ENCODE measurements at places on chromosomes 6 and 20.
A peak's percentile ranks its signal among the peaks of the same experiment; 100 is the strongest.

DNA sequence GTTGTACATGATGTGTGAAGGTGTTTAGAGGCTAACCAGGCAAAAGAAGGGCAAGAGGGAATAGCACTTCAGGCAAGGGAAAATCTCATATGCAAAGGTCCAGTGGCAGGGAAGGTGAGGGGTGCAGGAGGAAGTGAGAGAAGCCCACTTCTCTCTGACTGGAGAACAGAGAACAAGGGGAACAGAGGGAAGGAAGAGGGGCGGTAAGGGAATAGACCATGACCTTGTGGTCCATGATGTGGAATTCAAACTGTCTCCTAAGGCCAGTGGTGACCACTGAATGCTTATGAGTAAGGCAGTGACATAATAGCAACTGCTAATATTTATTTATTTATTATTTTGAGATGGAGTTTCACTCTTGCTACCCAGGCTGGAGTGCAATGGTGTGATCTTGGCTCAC, 20.6 kb upstream of the SLC9A8 start:
- no peak for DNase-seq

DNA sequence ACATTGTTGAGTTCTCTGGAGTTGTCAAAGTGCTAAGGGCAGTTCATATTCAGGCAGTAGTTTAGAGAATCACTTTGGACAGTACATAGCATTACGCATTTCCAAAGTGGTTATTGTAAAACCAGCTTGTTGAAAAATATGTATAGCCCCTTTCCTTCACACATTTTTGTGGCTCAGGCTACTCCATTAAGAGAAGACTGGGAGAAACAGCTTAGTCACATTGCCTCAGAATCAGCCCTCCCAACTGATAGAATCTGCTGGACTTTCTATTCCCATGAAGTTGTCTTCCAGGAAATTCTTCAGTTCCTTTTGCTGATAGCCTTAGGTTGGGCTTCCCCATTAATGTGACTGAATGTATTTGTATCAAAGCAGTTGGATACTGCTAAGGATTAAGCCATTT, 39.5 kb upstream of the HDGFL1 start:
- no peak for DNase-seq

DNA sequence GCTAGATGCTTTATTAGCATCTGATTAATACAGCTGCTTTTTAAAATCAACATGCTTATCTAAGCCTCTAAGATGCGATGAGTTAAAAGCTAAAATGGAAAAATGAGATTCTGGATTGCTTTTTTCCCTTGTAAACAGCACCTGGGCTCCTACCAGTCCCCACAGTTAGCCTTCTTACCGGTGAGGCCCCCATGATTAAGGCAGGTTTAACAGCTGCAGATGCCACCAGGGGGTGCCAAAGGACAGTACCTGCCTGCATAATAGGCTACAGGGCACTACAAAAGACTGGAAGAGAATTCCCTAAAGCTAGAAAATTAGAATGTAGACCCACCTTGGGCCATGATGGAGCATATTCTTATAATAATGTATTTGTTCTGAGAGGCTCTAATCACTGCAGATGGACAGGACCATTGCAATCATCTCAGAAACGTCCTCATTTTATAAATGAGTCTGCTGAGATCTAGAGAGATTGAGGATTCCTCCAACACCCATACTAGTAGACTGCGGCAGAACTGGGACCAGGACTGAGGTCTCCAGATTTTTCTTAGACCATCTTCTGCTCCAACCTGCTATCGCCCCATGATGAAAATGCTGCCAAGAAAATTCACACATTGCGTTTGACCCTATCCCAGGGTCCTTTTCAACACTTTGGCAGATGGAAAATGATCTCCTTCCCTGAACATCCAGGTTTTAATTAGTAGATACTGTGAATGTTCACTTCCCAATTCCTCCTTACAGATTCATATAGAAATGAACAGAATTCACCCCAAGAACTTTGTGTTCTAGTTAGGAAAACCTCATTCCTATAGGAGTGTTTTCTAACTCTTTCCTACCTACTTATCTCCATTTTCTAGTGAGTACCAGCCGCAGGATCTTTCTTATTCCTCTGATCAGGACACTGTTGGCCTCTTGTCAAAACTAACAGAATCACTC, 148.8 kb downstream of the RPS12 start:
- DNase-seq, result peak; percentile 11

DNA sequence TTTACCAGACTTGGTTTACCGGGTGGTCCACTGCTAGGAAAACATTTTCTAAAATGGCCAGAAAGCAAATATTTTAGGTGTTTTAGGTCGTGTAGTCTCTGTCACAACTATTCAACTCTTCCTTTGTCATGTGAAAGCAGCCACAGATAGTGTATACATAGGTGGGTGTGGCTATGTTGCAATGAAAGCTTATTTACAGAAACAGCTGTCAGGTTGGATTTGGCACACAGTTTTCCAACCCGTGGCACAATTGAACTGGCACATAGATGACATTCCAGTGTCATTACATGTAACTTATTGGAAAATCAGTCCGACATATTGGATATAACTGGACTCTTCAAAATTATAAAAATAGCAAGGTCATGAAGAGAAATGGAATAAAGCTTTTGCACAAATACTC, 68.9 kb upstream of the KCNQ5 start:
- DNase-seq, result no peak

- DNase-seq, result no peak
Measured at GRCh38 chr20:539848-540247, 3.7 kb downstream of the CSNK2A1 start.

DNA sequence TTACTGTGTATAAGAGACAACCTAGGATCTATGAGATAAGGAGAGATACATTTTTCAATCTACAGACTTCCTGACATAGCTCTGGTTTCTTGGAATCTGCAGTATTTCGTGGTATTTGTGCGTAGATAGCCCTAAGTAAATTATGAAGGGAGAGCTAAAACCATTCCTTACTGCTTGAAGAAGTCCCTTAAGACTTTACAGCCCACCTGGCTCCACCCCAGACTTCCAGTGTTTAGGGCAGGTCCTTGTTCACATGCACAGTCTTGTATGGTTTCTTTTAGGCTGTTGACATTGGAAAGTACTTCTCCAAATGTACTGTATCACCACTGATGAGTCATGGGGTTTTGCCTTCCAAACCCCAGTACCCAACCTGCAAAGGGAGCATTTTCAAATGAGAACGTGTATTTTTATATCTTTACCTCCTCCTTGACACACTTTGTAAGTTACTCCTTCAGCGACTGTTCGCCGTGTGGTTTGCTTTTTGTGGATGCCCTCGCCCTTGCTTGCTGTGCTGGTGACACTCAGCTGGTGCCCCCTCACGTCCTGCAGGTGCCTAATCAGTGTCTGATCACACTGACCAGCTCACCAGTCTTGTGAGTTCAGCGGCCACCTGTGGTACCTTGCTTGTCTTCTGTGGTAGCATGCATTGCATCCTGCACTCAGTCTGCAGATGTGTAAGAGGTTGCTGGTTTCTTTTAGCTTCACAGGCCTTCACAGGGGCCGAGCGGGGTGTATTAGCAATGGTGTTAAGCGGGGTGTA, 73.3 kb downstream of the IGF2R start:
- DNase-seq, result no peak

GRCh38 chr6:41466437-41466990, 79.7 kb upstream of the FOXP4 start:
- no peak for DNase-seq

GRCh38 chr6:161169035-161169434, 104.8 kb downstream of the AGPAT4 start:
- DNase-seq, result no peak

DNA sequence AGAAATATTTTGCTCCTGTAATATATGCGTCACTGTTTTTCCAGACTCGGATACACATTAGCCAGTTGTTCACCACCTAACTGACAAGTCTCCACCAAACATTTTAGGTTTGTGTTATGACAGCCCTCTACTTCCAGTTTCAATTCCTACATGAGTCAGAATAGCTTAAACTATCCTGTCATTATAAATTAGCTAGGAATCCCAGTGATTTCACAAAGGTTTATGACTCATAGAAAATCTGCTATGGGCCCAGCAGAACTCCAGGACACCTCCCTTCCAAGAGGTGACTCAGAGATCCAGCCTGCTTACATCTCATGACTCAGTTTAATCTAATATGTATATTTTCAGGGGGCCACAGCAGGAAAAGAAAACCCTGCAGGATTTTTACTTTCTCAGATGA, 17.4 kb upstream of the PLCB4 start:
- DNase-seq, result no peak

DNA sequence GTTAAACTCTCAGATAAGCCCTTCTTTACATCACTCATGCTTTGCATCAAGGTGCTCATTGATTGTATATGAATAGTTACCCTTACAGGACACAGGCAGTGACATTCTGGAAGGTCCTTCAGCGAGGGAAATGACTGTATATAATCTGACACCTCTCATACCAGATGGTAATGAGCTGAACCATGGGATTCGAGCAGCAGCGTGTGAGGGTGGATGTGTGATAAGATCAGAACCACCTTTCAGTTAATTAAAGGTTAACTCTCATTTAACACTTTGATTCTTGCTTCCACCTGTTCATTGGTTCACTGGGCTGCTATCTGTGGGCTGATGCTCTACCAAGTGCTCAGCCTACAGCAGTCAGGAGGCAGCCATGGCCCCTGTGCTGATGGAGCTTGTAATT, 24.2 kb downstream of the NEDD9 start:
- no peak for DNase-seq

DNA sequence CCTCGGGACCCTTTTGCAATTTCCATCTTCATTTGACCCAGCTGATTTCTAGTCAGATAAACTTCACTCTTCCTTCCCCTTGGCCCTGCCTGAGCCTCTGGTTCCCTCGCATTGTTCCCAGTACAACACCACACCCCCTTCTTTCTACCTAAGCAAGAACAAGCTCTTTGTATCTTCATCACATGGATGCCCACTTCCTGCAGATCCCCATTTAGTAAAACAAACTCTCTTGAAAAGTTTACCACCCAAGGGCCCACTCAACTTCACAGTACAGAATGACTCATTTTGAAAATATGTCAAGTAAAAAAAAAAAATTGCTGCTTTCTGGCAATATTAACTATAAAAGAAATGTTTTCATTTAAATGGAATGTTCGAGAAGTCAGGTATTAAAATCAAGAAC, 5.2 kb downstream of the FAXC start:
- DNase-seq, result no peak

GRCh38 chr6:147829835-147830234, 321.3 kb downstream of the SAMD5 start:
- no peak for DNase-seq

DNA sequence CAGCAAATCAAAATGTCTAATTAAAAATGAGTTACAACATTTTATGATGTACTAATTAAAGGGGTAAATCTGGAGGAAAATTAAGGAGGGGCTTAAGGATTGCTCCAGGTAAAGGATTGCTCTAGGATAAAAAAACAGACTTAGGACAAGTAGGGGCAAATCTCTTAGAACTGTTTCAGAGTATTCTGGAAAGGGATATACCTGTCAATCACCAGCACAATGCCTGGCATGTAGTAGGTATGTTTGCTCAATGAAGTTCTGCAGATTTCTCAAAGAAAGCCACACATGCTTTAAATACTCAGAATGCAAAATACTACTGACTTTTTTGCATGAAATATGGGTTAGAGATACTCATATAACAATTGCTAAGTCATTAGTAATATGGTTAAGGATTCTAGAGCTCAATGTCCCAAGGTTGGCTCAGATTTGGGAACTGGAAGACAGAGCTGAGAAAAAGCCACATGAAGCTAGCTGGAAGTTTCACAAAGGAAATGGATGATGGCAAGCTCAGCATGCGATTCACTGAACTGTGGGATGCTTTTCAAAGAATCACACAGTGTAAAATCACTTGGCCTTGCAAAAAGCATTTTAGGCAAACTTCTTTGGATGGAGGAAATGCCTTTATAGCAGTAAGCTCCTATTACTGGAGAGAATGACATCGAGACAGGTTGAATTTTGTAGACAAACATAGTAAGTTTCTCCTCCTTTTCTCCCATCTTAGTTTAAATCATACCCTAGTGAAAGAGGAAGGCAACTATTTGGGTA, 72.8 kb downstream of the MAP3K5 start:
- DNase-seq, result no peak

Data from activated naive CD8-positive, alpha-beta T cell treated with anti-CD3 and anti-CD28 coated beads, Interleukin-2, amount 50 U/mL, for 16 hours (primary cell).